Hematopoietic multipotent progenitor cell treated with erythropoietin and hydrocortisone succinate and interleukin-3 and kit ligand, for 15 days (in vitro differentiated cells): ENCODE measurements at places on chromosomes 3 and 15.
A peak's percentile ranks its signal among the peaks of the same experiment; 100 is the strongest.

GRCh38 chr3:88912294-88912877 lies 195.0 kb upstream of the EPHA3 start:
- DNase-seq: no peak

DNA sequence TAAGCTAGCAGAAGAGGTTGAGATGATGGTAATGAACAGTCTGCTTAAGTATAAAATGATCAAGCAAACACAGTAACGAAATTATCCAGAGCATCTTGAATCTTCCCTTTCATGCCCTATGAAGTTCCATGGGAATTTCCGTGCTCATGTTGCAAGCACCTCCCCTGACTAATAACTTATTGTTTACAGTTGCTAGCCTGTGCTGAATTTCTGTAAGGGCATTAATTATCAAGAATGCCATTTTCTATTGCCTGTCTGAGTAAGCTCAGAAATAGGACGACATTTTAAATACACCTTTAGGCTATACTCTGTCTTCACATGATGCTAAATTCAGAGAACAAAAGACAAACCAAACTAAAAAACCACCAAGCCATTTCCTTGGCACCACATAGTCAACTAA lies 257.5 kb upstream of the LRTM1 start:
- no peak for DNase-seq

DNA sequence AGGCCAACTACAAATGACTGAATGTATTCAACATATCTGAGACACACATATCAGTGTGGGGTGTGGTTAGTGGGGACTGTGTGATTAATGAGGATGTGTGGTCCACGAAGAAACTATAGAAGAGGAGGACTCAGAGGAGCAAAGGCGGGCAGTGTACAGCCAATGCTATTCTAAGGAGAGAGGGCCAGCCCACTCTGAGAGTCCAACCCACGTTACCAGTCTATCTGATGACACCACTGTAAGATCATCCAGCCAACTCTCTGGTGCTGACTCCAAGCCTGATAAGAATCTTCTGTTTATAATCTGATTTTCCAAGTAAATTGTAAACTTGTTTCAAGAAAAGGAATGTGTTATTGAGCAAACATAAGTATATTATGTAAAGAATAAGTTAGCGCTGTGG lies 47.2 kb downstream of the MCF2L2 start:
- DNase-seq: no peak

DNA sequence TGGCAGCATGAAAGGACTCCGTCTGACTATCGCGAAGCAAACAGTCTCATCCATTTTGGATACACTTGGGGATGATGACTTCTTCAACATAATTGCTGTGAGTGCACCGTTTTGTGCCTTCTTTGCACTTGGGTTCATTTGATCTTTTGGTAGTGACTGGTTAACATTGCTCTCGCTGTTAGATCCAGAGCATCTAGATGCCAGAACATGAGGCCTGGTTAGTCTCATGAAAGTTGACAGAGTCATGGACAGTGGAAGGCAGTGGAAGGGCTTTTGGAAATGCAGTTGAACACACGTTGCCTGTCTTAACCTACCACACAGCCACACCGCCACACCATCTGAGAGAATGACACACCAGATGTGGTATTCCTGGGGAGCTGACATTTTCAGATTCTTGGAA lies 357.9 kb downstream of the LRTM1 start:
- no peak for DNase-seq

DNA sequence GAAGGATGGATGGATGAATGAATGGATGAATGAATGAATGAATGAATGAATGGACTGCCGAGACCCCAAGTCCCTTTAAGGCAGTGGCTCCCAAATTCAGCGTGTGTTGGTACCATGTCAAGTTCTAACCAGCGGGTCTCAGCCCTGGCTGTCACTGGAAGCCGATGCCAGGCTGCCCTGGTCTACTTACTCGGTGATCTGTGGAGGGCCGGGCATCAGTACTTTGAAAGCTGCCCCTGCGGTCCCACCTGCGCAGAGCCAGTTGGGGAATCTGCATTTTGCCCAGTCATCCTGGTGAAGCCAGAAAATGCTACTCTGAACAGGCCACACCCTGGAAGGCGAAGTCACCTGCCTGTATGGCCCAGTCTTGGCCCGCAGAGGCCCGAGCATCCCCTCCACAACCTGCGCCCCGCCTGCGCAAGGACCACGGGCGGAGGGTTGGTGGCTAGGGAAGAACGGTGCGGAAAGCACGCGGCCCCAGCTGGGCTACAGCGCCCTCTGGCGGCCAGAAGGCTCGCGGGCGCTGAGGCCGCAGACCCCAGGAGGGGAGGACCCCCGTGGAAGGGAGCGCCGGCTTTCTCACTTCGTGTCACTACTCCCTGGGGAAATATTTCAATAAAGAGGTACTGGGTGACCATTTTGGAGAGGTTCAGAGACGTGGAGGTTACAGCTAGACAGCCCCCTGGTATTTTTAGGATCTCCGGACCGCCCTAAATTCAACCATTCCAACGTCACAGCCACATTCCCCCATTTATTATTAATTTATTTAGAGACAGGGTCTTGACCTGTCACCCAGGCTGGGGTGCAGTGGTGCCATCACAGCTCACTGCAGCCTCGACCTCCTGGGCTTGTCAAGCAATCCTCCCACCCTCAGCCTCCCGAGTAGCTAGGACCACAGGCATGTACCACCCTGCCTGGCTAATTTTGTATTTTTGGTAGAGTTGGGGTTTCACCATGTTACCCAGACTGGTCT lies 34.9 kb downstream of the PRKCD start:
- DNase-seq: peak; percentile 63

DNA sequence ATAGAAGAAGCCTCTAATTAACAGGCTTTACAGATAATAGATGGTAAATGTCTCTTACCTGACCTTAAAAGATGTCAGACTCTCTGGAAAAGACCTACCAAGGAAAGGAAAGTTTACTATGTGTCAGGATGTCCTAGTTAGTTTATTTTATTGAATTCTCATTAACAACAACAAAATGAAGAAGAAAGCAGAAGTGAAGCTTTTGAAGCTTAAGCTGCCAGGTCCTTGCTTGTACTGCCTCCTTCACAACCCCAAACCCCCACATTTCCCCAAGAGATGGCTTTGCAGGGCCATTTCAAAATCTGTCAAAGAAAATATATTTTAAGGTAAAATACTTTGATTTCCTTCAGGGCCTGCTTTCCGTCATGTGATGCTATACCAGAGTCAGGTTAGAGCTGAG lies 798.4 kb downstream of the TUSC7 start:
- no peak for DNase-seq

GRCh38 chr3:146091397-146091796 lies 69.6 kb downstream of the PLOD2 start:
- no peak for DNase-seq

DNA sequence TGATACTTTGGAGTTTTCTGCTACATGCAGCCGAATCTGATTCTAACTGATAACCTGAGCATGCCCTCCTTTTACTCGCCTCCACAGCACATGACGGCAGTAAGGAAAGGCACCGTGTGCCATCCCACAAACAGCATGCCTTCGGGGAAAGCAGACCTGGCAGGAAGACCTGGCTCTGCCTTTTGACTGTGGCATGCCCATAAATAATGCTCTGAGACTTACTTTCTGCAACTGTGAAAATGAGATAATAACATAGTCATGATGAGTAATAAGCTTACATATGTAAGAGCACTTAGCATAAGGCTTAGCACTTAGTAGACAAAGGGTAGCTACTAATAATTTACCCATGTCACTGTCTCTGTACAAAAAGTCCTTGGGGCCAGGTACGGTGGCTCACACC lies 32.9 kb downstream of the MTHFS start:
- DNase-seq: no peak

GRCh38 chr15:45635191-45635638 lies 386 bp downstream of the SQOR start:
- DNase-seq: peak; percentile 23

- DNase-seq: no peak
Observed at GRCh38 chr3:124260206-124260915, 268.4 kb upstream of the ROPN1 start.

DNA sequence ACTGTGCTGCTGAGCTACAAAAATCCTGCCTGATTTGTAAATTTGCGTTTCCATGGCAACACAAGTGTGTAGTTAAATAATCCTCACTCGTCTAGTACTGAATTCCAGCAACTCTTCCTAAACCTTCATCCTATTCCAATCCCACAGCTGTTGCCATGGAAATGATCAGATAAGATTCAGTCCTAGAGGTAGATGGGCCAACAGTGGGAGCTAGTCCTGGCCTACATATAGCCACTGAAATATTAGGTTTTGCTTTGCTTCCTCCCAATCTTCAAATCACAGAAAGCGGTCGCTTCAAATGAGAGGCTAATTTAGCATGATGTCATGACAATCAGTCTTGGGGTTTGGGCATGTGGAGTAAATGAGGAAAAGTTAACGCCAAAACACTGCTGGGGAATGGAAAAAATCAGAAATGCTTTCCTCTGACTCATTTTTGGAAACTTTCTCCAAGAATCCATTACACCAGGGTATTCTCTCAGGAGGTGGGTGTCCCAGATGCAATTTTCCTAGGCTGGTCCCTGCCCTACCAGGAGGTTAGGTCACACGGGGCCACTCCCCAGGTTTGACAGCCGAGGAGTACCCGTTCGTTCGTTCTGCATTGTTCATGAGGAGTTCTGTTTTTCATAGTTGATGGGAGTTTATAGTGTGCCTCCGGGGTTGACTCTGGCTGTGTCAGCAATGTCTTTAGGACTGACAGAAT lies 159.2 kb upstream of the SLCO3A1 start:
- no peak for DNase-seq

- no peak for DNase-seq
Observed at GRCh38 chr3:33773637-33774036, 24.8 kb upstream of the PDCD6IP start.

GRCh38 chr3:55490276-55490913 lies 3.3 kb upstream of the WNT5A start:
- no peak for DNase-seq

DNA sequence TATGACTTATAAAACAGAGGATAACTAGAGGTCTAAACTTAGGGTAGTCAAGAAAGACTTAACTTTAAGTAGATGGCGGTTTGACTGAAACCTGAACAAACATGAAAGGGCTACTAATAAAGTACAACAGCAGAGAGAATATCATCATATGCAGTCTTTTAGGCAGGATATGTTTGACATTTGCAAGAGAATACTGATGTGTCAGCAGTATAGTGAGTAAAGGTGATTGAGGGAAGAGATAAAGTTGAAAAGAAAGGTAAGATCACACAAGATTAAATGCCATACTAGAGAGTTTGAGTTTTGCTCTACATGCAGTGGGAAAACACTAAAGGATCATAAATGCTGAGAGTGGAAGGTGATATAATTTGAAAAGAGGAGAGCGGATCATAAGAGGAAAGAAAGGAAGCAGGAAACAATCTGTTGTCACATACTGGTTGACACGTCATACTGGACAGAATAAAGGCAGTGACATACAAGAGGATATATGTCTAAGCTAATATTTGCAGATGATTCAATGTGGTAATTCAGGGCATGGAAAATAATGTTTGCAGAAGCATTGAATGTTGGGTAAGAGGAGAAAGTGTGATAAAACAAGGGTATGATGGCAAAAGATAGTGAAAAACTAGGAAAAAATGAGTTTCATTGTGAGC lies 223.0 kb downstream of the EPHA6 start:
- no peak for DNase-seq

DNA sequence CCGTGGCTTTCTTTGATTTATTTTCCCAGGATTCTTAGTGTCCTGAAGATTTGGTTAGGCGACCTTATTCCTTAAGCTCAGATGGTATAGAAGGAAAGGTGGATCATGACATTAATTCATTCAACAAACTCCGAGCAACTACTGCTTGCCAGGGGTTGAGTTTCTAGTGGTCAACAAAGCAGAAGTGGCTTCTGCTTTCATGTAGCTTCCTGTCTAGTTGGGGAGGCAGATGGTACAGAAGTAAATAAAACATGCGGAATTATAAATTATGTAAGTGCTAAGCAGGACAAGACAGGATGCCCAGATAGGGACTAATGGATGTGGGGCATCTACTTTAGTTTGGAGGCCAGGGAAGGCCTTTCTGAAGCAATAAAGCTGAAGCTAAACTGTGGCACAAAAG lies 15.6 kb downstream of the EEFSEC start:
- no peak for DNase-seq

DNA sequence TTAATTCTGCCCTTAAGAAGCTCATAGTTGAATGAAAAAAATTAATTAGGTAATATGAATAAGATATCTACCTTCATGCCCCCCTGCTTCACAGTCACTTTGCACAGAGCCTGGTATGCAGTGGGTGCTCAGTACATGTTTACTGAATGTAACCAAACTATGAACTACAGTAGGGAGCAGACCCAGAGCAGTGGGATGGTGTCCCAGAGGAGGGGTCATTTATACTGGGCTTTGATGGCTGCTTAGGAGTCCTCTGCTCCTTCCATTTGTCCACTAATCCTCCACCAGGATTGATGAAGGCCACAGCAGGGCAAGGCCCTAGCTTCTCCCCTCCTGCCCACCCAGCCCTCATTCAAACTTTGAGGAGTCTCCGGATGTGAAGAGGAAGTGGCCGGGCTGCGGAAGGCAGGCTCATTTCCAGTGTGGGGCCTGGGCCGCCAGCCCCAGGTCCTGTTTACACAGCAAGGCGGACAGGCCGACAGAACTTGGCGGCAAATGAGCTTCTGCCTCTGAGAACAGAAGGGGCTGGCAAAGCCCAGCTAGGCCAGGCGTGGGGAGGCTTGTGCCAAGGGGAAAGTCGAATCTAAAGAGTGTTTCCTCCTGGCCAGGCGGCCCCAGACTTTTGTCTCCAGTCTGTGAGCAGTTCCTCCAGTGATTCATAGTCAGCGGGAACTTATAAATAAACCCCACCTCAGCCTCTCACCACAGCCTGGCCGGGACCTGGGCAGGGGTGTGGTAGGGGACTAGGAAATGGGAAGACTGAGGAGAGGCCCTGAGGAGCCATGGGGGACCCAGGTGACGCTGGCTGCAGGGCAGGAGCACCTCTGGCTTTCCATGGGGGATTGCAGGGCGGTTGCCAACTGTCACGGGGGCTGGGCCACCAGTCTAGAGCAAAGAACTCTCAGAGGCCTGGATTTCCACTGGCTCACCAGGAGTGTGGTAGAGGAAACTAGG lies 51.6 kb upstream of the LCTL start:
- no peak for DNase-seq

DNA sequence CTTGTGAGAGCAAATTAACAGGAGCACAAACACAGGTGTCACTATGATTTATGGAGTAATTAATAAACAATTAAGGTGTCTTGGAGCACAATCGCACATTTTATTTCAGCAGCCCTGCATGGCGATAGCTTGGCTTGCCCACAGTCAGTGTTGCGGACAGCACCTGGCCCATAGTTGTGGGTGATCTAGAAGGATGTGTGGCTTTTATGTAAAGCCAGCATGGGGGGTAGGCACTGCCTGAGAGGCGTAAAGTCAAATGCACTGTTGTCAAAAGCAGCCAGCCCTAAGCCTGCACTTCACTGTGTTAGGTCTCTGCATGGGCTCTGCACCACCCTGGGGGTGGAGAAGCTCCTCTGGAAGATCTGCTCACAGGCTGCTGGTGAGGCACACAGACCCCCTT lies 177.4 kb upstream of the PPP2R3A start:
- DNase-seq: no peak

DNA sequence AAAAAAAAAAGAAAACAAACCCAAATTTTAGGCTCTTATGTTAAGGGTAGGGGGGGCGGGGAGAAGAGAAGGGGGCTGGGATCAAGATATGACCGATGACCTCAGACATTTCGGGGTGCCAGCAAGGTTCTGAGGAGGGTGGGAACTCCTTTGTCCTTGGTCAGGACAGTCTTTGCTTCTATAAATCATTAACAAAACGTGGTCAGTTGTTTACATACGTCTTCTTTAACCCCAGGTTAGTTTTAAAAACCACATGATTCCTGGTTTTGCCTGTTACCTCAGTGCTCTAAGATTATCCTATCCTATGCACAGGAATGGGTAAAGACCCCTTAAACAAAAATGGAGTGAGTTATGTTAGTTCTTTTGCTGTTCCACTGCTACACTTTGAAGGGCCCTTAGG lies 285.5 kb downstream of the GABRG3 start:
- no peak for DNase-seq
